ENCODE measurements at places on chromosomes 7 and 10.

DNA sequence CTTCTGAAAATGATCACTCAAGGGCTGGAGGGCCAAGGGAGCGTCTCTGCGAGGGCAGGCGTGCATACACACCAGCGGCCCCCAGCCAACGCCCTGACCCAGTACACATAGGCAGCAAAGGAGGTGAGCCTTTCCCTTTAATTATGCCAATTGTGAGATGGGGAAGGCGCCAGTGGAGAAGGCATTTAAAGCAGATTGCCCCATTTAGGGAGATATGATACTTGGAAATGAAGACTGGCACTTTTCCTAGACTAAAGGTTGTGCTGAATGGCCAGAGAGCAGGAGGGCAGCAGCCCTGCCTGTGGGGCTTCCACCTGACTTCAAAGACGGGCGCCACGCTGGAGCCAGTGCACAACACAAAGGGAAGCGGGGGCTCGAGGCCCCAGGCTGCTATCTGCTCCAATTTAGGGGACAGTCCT lies 24.1 kb downstream of the HIPK2 start:
- no peak for DNase-seq

GRCh38 chr10:3622845-3623621 lies 162.0 kb downstream of the KLF6 start:
- no peak for DNase-seq

GRCh38 chr10:79316671-79317431 lies 30.4 kb upstream of the PPIF start:
- peak; percentile 74 for DNase-seq

- DNase-seq: no peak
These were observed 60.5 kb upstream of the AGBL3 start for GRCh38 chr7:134925766-134926165.

DNA sequence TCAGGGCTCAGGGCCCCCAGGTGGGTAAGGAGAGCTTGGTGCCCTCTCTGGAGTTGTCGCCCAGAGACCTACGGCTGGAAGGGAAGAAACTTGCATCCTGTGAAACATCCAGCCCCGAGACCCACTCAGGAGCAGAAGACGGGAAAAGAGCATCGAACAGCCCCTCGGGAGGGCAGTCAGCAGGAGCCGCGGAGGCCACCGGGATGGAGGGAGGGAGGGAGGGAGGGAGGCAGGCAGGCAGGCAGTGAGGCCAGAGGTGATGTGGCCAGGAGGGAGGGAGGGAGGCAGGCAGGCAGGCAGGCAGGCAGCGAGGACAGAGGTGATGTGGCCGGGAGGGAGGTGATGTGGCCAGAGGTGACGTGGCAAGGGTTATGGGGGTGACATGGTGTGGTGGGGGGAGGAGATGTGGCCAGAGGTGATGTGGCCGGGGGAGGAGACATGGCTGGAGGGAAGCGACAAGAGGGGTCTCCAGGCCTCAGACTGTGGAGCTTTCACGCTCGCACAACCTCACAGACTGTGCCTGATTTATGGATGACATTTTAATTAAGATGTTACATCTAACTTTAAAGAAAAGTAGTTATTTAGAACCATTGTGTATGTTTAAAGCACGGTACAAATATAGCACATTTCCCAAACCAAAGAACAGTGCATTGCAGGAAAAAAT lies 141.1 kb downstream of the DIP2C start:
- no peak for DNase-seq

- DNase-seq: no peak
These were observed 411.0 kb upstream of the FOXK1 start for GRCh38 chr7:4270941-4271715.

GRCh38 chr10:127854769-127855590 lies 37.8 kb downstream of the CLRN3 start:
- DNase-seq: no peak

GRCh38 chr10:58322835-58323209 lies 12.0 kb upstream of the UBE2D1 start:
- no peak for DNase-seq

- peak; percentile 89 for DNase-seq
These were observed at the start of gene CFAP58 for GRCh38 chr10:104353325-104354048. Gene CFAP58, plus strand, starts transcription at chr10:104353833. Its CDS starts 65 bp downstream, at chr10:104353898.

DNA sequence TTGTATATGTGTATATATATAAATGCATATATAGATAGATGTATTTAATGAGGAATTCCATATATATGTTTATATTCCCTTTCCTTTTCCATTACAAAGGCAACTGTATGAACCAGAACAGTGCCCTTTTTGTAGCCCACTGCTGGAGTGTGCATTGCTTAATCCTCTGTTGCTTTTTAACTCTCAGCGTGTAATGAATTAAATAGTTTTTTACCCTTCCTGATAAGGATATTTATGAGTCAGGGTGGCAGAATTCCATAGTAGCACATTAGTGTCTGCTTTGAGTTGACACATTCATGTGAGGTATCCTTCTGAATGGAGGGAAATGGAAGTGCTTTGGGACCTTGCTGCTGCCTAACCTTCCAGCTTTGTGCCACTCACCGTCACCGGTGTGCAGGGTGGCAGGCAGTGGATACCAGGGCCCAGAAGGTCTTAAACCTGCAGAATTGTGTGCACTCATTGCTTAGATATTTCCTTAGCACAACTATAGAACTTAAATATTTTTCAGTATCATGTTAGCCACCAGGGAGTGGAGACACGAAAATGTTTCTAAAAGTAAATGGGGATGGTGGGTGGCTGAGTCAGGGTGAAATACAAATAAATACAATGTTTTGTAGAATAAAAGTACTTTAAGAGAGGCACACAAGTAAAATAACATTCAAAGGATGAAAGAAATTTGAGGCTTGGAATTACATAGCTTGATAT lies 117.9 kb downstream of the SND1 start:
- DNase-seq: no peak

GRCh38 chr10:6701289-6701688 lies 121.2 kb upstream of the PRKCQ start:
- DNase-seq: no peak

GRCh38 chr10:24318517-24318916 lies 109.6 kb downstream of the KIAA1217 start:
- DNase-seq: no peak

DNA sequence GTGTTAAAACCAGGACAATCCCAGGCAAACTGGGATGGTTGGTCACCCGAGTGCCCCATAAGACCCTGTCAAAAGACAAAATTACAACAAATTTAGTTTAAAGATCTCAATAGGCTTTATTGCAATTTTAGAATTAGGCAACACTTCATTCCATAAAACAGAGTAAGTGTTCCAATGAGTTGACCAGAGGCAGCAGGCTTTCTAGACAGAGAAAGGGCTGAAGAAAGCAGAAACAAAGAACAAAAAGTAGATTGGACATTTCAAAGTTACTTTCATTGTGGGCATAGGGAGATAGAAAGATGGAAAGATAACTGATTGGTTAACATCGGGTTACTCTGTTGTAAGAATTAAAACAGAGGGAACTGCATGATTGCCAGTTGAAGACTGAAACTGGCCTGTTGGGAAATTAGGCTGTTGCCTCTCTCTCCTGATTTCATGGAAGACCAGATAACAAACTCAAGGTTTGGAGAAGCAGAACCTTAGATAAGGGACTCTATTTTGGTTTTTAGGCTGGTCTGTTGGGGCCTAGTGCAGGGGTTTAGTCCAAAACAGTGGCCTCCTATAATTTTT lies 36.3 kb downstream of the ENTPD1 start:
- DNase-seq: no peak

DNA sequence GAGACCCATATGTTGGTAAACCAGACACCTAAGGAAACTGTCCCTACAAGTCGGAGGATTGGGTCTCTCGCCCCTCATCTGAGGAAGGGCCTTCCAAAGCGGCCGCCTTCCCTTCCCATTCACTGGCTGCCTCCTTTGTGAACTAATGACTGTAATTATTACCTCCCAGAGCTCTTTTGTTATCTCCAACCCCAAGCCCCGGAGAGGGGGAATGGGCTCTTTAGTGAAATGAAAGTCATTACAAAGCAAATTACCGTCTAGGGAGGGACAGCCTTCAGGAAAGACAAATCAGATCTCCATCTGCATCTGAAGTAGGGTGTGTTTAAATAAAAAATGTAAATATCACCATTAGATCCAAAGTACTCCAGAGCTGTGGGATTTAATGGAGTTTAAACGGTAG lies 2.6 kb upstream of the GAD2 start:
- no peak for DNase-seq

DNA sequence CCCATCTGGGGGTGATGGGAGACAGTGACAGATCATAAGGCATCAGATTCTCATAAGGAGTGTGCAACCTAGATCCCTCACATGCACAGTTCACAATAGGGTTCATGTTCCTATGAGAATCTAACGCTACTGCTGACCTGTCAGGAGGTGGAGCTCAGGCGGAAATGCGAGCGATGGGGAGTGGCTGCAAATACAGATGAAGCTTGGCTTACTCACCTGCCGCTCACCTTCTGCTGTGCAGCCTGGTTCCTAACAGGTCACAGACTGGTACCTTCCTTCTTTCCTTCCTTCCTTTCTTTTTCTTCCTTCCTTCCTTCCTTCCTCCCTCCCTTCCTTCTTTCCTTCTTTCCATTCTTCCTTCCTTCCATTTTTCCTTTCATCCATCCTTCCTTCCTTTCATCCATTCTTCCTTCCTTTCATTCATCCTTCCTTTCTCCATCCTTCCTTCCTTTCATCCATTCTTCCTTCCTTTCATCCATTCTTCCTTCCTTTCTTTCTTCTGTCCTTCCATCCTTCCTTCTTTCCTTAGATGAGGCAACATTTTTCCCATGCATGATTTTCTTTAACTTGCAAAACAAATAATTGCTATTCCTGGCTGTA lies 370.0 kb upstream of the AUTS2 start:
- DNase-seq: no peak

DNA sequence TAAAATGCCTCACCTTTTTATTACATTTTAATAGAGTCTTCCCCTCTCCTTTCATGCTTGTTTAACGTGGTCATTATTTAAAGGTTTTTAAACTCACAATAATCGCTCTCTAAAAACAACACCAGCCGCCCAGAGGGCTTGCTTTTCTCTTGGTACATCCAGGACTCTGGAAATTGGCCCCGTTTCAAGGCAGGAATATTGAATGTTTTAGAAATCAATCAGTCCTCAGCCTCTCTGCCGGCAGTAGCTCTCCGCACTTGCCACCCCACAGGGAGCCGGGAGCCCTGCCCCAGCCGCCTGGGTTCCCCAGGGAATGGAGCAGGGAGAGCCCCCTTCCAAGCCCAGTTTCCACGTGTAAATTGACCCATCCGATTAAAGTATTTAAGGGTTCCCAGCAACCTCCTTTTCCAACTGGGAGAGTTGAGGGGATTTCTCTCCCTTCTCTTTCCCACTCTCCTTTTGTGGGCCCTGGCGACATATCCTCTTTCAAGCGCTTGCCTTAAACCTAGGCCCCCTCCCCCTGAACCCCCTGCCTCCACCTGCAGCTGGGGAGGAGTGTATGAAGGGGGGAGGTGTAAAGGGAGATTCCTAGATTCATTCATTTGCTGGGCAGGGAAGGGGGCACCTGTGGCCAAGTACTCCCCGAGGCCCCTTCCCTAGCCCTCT lies 1.9 kb downstream of the FGF8 start:
- DNase-seq: no peak

GRCh38 chr7:11297764-11298163 lies 324.1 kb downstream of the PHF14 start:
- no peak for DNase-seq

- no peak for DNase-seq
These were observed 22.9 kb upstream of the MTPAP start for GRCh38 chr10:30371954-30372353.

- no peak for DNase-seq
These were observed 236.6 kb upstream of the TCF7L2 start for GRCh38 chr10:112713411-112713810.

GRCh38 chr10:71719042-71719441 lies 536 bp downstream of the C10orf105 start:
- no peak for DNase-seq

GRCh38 chr7:12137283-12137682 lies 73.8 kb upstream of the TMEM106B start:
- DNase-seq: no peak

GRCh38 chr10:28332726-28333125 lies 29.9 kb upstream of the MPP7 start:
- no peak for DNase-seq

DNA sequence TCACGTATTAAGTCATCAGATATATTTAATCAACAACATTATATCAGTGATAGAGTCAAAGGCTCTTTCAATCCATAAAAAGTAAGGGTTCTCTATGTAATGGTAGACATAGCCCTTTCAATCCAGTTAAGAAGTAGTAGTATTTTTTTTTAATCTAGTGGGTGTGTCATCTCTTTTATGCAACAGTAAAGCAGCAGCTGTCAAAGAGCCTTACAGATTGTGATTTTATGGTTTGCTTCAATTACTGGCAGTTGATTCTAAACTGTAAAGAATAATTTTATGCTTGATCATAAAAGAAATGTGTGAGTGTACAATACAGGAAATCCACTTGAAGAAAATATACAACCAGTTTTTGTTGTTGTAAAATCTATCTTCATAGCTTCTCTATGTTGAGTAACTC lies 902.6 kb upstream of the MBL2 start:
- DNase-seq: no peak

GRCh38 chr10:74021248-74022055 lies 23.5 kb downstream of the VCL start:
- no peak for DNase-seq

GRCh38 chr7:2478399-2478785 lies 2.2 kb upstream of the GRIFIN start:
- DNase-seq: no peak

- no peak for DNase-seq
These were observed 579.0 kb upstream of the FZD8 start for GRCh38 chr10:36221101-36221500.

- DNase-seq: no peak
These were observed 79.6 kb downstream of the OR13A1 start for GRCh38 chr10:45235798-45236220.

GRCh38 chr7:100011516-100011915 lies 3.9 kb upstream of the ZKSCAN1 start:
- no peak for DNase-seq

DNA sequence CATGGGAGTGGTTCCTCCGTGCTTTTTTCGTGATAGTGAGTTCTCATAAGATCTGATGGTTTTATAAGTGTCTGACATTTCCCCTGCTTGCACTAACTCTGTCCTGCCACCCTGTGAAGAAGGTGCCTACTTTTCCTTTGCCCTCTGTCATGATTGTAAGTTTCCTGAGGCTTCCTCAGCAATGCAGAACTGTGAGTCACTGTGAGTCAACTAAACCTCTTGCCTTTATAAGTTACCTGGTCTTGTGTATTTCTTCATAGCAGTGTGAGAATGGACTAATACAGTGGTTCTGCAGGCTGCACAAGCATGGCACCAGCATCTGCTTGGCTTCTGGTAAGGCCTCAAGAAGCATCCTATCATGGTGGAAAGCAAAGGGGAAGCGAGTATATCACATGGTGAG lies 1144.6 kb downstream of the SORCS3 start:
- no peak for DNase-seq

- peak; percentile 73 for DNase-seq
These were observed 4.1 kb downstream of the MBLAC1 start for GRCh38 chr7:100130608-100131453.

- DNase-seq: no peak
These were observed 6.9 kb downstream of the LYZL1 start for GRCh38 chr10:29295813-29296212.
